Bronchial smooth muscle cell (primary cell): ENCODE measurements at places on chromosomes 4 and X. TPM values are rescaled to one million over a fixed set of nuclear protein-coding genes. Genes with fewer than 3 reads are reported as not detected.

The ARHGEF9 gene
- 12.1 and 16.1 TPM in 2 replicates for total RNA-seq

The PABPC1L2A gene
- total RNA-seq = not detected in 2 replicates

The SLC9B2 gene
- total RNA-seq = 8.4 and 14.8 TPM in 2 replicates

The TMEM31 gene
- not detected in 2 replicates for total RNA-seq

The SFRP2 gene
- not detected in 2 replicates for total RNA-seq

The NAP1L3 gene
- total RNA-seq = 3.5 and 3.9 TPM in 2 replicates

The BEND2 gene
- not detected in 2 replicates for total RNA-seq
